ENCODE measurements at places on chromosomes 3 and 15.

DNA sequence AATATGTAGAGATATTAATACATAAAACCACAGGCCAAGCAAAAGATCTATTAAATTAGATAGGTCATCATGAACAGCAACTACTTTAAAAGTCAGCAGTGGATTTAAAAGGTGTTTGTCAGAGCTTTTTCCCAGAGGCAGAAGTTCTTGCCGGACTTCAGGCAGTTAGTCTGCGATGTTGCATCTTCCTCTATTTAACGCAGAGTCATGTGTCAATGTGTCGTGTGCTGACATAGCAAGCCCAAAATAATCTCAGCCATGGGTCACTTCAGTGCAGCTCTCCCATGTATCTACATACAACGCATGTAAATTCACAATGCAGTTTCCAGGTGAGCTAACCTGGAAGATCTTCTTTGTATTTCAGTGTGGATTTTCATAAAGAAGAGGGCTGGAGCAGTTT, 8.0 kb upstream of the TMEM212 start:
- no peak for DNase-seq

- DNase-seq: no peak
Measured at GRCh38 chr3:98114264-98114663, 16.3 kb upstream of the OR5H1 start.

- peak; percentile 26 for DNase-seq
Measured at GRCh38 chr15:90184119-90184785, 16.9 kb upstream of the SEMA4B start.

GRCh38 chr3:58530354-58530865, 6.6 kb downstream of the ACOX2 start:
- DNase-seq: no peak

- DNase-seq: no peak
Measured at GRCh38 chr3:121295979-121296378, 249.8 kb downstream of the POLQ start.

DNA sequence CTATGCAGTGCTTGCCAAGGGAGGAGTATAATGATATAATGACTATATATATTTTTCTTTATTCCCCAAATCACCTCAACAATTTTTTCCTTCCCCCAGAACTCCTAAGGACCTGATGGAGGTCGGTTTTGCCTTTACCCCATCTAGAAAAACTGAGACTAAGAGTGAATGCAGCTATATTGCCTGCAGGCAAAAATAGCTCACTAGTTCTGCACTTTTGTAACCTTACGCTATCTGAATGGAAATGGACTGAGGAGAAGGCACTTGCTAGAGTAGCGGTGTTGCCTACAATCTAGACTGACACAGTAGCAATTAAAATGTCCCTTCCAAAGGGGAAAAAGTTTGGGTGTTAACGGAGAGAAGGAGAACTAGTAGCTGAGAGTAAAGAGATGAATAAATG, 379.5 kb upstream of the SEMA6D start:
- DNase-seq: no peak

GRCh38 chr3:193906849-193907410, 229.0 kb upstream of the HES1 start:
- DNase-seq: no peak

DNA sequence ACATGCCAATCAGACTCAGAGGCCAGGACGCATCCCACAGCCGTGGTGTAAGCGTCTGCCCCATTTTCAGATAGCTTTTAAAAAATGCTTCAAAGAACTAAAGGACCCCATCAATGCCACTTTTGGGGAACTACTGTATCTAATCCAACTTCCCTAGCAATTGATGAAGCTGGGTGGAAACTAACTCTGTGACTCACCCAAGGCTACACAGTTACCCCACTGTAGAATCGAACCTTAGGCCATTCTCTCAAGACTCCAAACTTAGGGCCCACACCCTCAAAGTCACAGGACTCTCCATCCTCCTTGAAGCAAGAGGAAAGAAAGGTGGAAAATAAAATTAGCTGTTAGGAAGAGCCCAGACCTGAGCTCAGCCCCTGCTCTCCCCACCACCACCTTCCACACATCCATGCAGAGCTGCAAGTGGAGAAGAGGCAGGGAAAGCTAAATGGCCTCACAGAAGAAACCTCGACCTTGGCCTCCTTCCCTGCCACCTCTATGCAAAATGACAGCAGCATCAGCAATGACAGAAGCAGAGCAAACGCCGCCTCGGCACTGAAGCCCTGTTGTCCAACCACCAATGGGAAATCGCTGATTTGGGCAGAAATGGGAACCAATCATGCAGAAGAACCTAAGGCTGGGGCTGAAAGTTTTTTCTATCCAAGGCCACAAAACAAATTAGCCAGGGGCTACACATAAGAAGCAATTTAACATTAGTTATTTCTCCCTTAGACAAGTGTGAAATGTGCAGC, 22.2 kb downstream of the ANP32A start:
- no peak for DNase-seq

DNA sequence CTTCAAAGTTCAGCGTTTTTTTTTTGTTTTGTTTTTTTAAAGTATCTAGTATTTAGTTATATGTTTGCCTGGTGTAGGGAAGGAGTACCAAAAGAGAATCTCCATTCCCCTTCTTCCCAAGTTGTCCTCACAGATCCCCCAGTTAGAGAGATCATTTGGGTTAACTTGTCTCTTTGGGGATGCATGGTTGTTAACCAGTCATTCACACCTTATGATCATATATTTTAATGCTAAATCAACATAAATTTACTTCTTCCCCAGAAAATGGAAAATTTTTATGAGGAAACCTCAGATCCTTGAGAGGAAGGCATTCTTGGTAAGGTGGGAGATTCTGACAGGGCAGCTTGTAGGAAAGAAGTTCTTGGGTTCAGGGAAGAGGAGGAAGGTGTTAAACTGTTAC, 1.5 kb upstream of the MGA start:
- no peak for DNase-seq

GRCh38 chr3:159711560-159712333, 276.9 kb upstream of the IL12A start:
- no peak for DNase-seq

GRCh38 chr3:171404376-171404967, 55.7 kb downstream of the TNIK start:
- no peak for DNase-seq

GRCh38 chr3:194251007-194251406, 100.1 kb downstream of the CPN2 start:
- DNase-seq: no peak

- no peak for DNase-seq
Measured at GRCh38 chr3:172192830-172193415, 153.5 kb downstream of the FNDC3B start.
